Mesothelial cell of epicardium (in vitro differentiated cells): ENCODE measurements at places on chromosomes 3 and 15.

DNA sequence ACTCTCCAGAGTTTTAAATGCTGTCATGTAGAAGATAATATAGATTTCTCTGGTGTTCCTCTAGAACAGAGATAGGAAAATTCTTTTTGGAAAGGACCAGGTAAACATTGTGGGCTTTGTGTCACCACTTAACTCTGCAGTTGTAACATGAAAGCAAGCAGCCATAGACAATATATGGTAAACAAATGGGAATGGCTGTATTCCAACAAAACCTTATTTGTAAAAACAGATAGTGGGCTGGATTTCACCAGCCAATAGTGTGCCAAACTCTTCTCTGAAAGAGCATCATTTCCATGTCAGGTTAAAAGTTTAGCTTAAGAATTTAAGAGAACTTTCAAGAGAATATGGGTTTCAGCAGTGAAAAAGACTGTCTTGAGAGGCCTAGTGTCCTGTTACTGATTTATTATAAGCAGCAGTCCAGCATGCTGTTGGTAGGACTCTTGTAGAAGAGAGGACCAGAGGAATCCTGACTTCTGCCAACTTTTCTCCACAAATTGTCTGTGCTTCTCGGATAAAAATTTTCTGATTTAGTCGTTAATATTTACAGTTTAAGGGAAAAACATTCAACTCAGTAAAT, 107.7 kb downstream of the TCF12 start:
- DNase-seq = no peak

- DNase-seq = no peak
Measured at GRCh38 chr3:119434703-119435102, 28.7 kb downstream of the TMEM39A start.

DNA sequence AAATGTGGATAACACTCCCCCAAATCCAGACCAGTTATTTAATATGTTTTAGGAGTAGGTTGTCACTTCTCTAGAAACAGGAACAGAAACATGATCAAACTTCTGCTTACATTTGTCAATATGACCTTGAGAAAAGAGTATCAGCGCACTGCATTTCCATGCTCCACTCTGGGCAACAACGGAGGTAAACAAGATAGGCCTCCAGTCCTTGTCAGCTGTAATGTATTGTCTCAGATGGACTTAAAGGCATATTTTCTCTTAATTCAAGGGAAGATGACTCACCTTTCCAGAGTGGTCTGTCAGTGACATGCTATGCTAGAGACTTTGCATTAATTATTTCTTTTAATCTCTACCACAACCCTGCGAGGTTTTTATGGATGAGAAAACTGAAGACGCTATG, 51.6 kb upstream of the TCF12 start:
- DNase-seq = no peak

GRCh38 chr15:40856746-40857145, 12.9 kb downstream of the SPINT1 start:
- DNase-seq = no peak

- DNase-seq = no peak
Measured at GRCh38 chr3:160806094-160806493, 50.1 kb downstream of the PPM1L start.

DNA sequence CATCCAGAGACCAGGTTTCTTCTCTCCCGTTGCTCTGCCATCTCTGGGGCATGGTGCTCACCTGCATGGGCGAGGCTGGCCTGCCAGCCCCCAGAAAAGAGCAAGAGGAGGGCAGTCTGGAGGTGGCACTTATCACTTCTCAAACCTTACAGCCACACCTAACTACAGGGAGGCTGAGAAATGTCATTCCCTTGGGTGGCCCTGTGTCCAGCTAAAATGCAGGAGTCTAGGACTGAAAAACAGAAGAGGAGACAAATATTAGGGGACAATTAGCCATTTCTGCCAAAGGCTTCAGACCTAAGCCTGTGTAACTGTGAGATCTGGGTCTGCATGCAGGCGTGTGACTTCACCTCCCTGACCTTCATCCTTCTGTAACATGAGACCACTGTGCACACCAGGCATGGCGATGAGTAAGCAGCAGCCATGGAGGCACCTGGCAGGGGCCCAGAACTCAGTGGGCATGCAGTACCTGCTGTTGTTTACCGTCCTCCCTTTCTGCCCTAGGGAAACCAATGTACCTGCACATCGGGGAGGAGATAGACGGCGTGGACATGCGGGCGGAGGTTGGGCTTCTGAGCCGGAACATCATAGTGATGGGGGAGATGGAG, 83.4 kb downstream of the MESD start:
- DNase-seq = no peak

- no peak for DNase-seq
Measured at GRCh38 chr3:79884354-79884753, 116.6 kb upstream of the ROBO1 start.

GRCh38 chr15:70375586-70375985, 277.9 kb upstream of the TLE3 start:
- peak; percentile 27 for DNase-seq

DNA sequence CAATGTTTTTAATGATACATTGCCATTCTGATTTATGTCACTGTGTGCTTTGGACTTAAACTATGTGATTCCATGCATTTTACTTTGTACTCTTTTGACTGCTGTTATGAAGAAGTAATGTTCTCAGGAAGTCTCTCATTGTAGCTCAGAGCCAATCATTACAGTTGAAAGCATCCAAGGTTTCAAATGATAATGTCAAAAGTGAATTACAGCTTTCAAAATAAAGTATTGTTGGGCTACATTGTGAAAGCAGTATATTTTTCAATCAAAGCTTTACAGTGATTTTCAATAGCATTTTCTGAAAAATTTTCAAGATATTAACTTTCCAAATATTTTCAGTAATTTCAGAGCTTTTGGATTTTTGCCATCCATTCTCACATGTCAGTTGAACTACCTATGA, 243.6 kb downstream of the ZIC4 start:
- no peak for DNase-seq

GRCh38 chr15:65217526-65218482, 6.5 kb upstream of the CILP start:
- DNase-seq = no peak

- DNase-seq = no peak
Measured at GRCh38 chr3:45227071-45227820, 1.2 kb upstream of the TMEM158 start.

- no peak for DNase-seq
Measured at GRCh38 chr3:108097322-108098002, 6.6 kb upstream of the CD47 start.

- no peak for DNase-seq
Measured at GRCh38 chr3:44326019-44326418, 12.5 kb upstream of the TCAIM start.

DNA sequence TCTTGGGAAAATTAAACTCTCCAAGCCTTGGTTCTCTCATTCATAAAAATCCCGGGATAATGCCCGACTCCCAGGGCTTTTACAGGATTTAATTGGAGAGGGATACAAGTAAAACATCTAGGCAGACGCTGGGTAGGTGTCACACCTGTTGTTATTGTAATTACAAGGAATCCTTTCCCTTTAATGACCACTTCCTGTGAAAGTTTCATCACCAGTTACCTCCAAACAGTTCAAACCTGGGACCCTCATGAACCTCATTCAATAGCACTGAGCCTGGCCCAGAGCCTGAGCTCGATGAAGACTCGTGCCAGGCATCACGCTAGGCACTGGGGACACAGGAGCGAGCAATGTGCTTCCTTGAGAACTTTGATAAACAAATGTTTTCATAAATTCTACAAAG, 2.1 kb upstream of the RYK start:
- no peak for DNase-seq

- DNase-seq = no peak
Measured at GRCh38 chr3:156350781-156351180, 204.1 kb downstream of the SSR3 start.

GRCh38 chr15:77025083-77025901, 30.4 kb downstream of the PSTPIP1 start:
- DNase-seq = peak; percentile 33

DNA sequence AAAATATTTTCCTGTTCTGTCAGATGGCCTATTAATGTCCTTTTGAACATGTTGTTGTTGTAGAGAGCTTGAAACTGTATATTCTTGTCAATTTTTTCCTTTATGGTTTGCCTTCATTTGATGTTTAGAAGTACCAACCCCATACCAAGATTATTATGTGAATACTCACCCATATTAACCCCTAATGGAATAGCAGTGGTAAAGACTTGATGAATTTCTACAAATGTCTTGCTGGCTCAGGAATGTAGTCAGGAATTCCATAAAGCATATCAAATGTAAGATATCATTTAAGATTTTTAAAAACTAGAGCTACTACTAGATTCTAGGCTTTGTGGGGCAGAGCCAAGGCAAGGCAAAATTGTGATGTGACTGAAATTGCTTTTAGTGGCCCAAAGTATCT, 30.0 kb downstream of the MYO5A start:
- no peak for DNase-seq

DNA sequence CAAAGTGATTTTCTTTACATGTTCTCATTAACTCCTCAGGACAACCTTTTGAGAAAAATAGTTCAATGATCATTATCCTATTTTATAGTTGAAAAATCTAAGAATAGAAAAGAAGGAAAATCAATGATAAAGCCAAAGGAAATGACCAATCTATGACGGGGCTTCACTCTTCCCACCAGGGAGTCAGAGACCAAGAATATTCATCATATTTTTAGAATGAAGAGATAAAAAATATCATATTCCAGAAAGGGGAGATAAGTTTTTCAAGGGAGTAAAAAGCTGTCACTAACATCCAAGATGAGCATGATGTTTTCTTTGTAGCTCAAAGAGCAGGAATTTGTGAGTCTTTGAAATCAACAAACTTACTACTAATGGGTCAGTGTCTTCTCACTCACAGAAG, 71.5 kb upstream of the LPP start:
- DNase-seq = no peak

DNA sequence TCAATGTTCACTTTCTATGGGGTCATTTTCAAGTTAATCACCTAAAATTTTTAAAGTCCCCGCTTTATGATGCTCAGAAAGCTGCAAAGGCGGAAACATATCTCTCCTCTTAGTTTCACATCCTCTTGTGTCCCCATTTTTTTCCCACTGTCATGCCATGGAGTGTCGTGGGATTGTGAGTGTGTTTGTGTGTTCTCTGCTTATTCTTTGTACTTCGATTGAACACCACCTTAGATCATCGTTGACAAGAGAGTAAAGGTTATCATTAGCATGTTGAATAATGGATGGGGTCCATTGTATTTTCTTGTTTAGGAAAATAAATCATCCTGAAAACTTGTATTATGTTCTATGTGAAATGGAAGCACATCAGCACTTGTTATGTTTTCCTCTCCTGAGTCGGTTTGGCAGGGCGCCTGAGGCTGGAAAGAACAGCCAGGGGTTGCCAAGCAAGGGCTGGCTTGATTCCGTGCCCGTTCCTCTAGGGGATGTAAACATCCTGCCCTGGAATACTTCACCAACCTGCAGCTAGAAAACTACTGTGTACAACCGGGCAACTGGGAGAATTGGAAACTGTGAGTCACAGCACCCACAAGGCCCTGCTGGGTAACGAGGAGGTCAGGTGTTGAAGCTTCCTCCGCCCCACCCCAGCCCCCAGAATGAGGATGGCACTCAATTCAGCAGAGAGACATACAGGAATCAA, 67.2 kb downstream of the EIF4E3 start:
- no peak for DNase-seq

DNA sequence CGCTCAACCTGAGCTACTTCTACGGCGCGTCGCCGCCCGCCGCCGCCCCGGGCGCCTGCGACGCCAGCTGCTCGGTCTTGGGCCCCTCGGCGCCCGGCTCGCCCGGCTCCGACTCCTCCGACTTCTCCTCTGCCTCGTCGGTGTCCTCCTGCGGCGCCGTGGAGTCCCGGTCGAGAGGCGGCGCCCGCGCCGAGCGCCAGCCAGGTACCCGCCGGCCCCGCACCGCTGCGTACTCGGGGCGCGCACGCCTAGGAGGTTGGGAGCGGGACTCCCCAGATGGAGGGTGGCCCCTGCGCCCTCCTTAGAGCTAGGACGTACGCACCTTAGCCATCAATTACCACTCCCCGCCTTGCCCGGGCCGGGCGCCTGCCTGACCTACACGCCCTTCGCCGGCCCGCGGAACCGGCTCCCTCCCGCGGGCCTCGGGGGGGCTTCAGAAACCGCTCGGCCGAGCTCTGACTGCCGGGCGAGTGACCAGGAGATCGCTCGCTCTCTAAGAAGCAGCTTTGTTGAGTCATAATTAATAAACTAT, 466 bp downstream of the NFKBIZ start:
- DNase-seq = peak; percentile 70

DNA sequence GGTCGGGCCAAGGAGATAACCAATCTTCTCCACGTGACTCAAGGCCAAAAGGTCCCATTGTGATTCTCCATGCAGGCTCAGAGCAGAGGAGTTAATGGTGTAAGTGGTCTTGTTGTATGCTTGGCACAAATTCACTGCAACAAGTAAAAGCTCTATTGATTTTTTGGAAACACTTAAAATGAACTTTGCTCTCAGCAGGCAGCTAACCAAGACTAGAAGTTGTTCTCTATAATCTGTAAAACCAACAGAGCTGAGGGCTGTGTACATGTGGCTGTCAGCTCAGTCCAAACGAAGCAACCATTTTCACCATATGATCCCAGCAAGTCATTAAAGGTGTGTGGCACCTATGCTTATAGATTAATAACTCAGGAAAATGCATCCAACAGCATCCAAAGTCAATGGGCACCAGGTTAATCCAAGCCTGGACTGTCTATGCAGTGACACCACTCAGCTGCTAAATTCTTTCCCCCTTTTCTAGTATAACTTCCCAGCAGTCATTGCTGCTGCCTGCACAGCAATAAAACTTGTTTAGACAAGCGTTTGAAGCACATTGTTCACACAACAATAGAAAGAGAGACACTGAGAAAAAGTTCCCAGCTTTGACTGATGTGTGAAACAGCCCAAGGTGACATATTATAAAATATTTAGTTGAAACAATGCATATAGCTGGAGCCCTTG, 603.8 kb upstream of the ADAMTS9 start:
- DNase-seq = no peak

GRCh38 chr3:63395960-63396359, 117.9 kb downstream of the SYNPR start:
- no peak for DNase-seq

- DNase-seq = no peak
Measured at GRCh38 chr3:12541625-12542024, 3.7 kb downstream of the MKRN2OS start.

- DNase-seq = no peak
Measured at GRCh38 chr3:45109771-45110508, 36.2 kb downstream of the CDCP1 start.

DNA sequence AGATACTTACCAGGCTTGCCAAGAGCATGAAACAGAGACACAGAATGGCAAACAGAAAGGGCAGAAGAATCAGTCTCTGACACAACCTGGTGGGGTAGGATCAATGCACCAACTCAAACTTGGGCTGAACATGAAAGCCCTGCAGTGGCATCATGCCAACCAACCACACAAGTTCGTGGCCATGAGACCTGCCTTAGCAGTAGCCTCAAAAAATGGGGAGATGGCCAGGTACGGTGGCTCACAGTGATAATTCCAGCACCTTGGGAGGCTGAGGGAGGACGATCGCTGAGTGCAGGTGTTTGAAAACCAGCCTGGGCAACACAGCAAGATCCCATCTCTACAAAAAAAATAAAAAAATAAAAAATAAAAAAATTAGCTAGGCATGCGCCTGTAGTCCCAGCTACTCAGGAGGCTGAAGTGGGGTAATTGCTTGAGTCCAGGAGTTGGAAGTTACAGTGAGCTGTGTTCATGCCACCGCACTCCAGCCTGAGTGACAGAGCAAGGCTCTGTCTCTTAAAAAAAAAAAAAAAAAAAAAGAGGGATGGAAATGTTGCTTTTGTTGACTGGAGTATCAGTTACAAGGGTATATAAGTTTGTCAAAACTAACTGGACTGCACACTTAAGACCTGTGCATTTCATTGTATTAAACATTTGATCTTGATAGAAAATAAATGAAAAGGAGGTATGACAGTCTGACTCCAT, 93.4 kb downstream of the XXYLT1 start:
- DNase-seq = no peak

- no peak for DNase-seq
Measured at GRCh38 chr3:152434142-152434541, 165.4 kb downstream of the MBNL1 start.
